ENCODE measurements at places on chromosomes 5 and 9.

GRCh38 chr5:158809310-158809850 lies 290.3 kb downstream of the EBF1 start:
- no peak for DNase-seq

- DNase-seq = no peak
Observed at GRCh38 chr9:116074658-116075057, 78.9 kb upstream of the PAPPA start.

DNA sequence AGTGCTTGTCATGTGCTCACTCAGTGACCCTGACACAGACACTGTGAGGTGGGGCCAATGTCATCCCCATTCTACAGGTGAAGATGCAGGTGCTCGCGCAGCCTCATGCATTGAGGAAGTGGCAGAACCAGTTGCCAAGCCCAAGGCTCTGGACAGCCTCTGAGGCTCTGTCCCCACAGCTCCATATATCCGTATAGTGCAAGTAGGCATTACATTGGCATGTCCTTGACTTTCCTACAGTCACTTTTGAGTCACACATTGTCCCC lies 58.8 kb upstream of the ANGPTL2 start:
- no peak for DNase-seq

GRCh38 chr9:22043928-22044327 lies 34.8 kb upstream of the CDKN2B start:
- DNase-seq = no peak

DNA sequence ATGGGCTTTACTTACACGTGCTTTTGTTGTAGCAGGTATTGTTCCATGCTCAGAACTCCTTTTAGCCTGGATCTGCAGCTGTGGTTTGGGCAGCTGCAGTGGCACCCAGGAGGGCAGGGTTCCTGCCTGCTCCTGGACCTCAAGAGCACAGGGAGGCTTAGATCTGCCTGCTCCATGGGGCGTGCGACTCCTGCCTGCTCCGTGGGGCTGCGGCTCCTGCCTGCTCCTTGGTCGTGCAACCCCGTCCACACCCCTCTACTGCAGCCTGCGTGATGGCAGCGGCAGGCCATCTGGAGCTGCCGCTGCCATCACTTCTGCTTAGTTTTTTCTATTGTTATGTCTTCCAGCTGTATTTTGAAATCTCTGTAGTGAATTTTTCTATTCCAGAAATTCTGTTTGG lies 11.7 kb upstream of the UGT3A2 start:
- DNase-seq = no peak

DNA sequence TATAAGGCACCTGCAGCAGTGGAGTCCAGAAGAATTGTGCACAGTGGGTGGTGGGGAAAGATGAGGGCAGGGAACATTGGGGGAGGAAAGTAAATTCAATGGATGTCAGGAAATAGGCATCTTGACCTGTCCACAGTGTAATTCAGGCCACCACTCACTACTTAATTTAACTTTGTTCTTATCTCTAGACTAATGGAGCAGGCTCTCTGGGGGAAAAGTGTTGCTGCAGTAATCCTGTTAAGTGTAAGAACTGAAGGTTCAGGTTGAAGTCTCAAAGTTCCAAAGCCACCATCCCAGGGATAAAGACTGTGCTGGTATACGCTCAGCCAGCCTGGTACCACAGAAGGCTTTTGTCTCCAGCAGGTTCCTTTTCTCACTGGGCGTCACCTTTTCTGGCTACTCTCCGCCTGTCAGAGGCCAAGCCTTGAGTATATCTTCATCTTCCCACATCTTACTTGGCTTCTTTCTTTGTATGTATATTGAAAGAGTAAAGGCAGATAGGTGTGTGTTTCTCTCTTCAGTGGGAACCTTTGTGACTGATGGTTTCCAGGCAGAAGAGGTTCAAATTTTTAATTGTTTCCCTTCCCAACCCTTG lies 150.9 kb upstream of the DMRT1 start:
- no peak for DNase-seq

GRCh38 chr9:118721923-118722322 lies 647.3 kb downstream of the BRINP1 start:
- DNase-seq = no peak

DNA sequence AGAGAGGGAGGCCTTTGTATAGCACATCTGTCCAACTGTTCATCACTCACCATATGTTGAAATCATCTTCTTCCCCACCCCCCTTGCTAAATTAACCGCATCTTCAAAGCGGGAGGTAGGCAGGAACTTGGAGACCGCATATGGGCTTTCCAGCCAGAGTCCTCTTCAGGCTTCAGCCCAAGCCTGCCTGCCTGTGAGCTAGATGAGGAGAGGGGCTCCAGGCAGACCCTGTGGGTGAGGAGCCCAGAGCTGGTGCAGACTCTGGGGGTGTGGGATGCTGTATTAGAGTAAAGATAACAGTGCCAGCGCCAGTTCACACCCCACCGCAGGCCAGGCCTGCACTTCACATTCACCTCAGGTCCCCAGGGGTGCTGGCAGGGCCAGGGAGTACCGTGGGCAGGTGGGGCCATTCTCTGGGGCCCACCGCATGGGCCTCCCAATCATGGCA lies 16.2 kb downstream of the PRRC2B start:
- no peak for DNase-seq

DNA sequence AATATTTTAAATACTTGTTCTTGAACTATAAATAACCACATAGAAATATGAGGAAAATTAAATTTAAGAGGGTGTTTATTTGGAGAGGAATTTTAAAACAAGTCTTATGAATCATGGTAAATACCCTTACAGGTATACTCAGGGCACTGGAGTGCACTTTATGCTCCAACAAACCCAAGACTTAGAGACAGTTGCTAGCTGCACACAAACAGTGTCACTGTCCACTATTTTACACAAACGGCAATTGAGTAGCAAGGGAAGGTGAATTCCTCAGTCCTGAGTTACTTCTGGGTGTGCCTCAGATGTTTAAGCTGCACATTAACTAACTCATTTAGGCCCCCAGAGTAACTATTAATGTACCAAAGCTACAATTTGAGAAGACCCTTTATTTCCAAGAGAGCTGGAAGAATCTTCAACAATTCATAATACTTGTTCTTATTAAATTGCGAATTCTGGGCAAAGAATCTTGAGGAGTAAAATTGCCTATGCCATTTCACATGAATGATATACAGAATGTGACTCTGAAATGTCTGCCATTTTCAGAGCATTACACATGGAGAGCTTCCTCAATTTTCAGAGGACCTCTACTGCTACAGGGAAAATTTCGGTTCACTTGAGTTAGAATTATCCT lies 371.2 kb downstream of the PDE4D start:
- DNase-seq = no peak

GRCh38 chr9:86600977-86601376 lies 246.8 kb upstream of the TUT7 start:
- no peak for DNase-seq

DNA sequence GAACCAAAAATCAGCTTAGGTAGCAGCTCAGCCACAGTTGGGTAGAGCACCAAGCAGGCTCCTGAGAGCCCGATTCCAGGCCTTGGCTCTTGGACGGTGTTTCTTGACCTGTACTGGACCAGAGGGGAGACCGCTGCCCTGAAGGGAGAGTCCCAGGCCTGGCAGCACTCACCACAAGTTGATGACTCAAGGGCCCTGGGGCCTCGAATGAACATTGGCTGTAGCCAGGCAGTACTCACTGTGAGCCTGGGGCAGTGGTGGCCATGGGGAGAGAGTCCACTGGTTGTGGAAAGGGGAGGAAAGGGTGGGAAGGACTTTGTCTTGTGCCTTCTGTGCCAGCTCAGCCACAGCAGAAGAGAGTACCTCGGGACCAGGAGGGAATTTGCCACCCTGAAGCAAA lies 166.1 kb downstream of the EDIL3 start:
- DNase-seq = no peak

GRCh38 chr9:33190021-33190705 lies 23.0 kb upstream of the B4GALT1 start:
- no peak for DNase-seq

DNA sequence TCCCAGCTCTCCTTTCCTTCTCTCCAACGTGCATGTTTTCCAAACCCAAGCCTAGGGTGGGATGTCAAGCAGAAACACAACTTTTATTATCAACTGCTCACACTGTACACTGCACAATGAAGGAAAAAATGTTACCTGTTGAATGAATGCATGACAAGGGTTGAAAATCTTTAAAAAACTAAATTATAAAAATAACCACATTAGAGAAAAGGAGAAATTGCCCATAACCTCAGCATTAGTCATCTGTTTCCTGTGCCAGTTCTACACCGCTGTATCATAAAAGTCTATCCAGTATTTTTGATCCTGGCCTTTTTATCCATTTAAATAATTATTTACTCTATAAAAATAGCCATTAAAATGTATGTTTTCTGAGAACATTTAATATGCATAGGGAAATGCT lies 101.1 kb downstream of the APBA1 start:
- no peak for DNase-seq

GRCh38 chr5:140631831-140632365 lies 1.1 kb downstream of the CD14 start:
- no peak for DNase-seq

DNA sequence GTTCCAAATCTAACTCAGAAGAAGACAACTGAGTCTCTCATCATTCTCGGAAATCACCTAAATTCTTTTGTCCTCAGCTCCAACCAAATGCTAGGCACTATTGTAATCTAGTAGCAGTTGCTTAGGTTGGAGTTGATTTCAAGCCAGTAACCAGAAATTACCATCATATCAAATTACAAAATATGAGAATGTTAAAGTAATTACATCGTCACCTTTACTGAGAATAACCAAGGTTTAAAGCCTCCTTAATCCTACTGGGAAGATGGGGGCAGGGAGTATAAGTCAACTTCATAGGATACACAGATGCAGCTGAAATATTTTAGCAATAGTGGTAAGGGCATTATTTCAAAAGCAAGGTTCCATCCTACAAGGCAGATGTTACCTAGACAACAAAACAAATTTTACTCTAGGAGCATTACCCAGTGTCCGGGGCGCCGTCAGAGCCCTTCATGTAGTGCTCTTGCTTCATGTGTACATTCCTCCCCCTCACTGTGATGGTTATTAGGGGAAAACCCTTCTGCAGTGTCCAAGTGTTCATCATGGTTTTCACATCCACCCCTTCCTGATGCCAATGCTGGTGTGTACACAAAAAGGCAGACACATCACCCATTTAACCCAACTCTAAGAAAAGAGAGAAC lies 19.5 kb downstream of the ERAP1 start:
- DNase-seq = no peak

- DNase-seq = no peak
Observed at GRCh38 chr5:118937393-118938061, 50.8 kb downstream of the DTWD2 start.

DNA sequence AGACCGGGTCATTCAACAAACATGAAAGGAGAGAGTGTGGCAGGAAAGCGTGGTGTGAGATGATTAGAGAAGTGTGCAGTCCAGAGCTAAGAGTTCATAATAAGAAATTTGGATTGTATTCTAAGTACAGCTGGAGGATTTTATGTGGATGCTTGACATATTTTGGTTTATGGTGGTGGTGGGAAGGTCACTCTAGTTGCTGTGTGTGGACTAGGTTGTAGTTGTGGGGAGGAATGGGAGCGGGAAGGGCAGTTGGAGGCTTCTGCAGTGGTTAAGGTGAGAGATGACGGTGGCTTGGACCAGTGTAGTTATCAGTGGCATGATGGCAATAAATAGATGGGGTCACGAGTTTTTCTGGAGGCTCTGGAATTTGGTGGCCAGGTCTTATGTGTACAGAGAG lies 45.7 kb upstream of the GPR151 start:
- DNase-seq = no peak

DNA sequence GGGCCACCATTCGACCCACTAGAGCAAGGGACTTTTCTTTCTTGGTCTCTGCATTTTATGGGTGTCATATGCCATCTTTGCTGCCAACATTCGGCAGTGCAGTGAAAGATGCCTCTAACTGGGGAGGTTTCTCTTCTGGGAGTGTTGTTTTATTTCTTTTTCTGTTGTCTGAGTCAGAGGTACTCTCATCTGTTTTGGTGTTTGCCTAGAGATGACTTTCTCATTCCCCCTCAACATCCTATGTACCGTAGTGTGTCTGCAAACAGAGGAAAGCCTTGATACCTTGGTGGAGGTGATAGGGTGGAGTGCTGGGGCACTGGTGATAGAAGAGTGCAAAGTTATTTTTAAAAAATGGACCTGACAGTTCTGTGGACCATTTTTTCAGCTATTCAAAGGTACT lies 182.1 kb downstream of the ARHGAP26 start:
- no peak for DNase-seq

- DNase-seq = no peak
Observed at GRCh38 chr5:122916490-122916889, 71.1 kb downstream of the SNX24 start.

GRCh38 chr5:22488427-22488826 lies 364.7 kb downstream of the CDH12 start:
- DNase-seq = no peak

DNA sequence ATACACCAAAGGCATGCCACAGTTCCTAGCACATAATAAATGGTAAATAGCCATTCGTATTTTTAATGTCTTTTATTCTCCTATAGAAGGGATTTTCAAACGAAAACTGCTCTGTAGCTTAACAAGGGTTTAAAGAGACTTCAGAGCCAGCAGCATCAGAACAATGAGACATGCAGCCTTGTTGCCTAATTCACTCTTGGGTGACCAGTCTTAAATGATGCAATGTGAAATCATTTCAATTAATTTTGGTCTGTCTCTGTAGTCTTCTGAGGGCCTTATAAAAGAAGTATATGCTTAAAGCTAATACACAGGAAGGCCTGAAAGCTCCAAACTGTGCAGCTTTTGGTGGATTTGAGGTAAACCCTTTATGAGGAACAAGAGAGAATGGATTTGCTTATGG lies 888.8 kb upstream of the WWC1 start:
- no peak for DNase-seq

- no peak for DNase-seq
Observed at GRCh38 chr9:131743501-131743900, 3.6 kb upstream of the RAPGEF1 start.

DNA sequence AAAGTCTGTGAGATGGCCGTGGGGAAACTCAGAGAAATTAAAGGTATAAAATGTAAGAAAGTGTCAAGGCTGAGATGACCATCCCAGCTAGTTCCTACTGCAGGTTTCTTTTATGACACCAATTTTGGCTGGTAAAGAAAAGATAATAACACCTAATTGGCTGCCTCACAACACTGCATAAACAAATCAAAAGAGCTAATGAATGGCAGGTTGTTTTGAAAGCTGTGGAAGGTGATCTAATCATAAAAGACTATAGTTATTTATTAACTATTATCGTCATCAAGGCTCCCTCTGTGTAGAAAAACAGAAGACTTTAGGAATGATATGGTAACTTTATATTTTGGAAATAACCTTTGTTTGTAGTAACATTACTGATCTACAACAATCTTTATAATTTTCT lies 3.5 kb upstream of the SPINK5 start:
- no peak for DNase-seq

DNA sequence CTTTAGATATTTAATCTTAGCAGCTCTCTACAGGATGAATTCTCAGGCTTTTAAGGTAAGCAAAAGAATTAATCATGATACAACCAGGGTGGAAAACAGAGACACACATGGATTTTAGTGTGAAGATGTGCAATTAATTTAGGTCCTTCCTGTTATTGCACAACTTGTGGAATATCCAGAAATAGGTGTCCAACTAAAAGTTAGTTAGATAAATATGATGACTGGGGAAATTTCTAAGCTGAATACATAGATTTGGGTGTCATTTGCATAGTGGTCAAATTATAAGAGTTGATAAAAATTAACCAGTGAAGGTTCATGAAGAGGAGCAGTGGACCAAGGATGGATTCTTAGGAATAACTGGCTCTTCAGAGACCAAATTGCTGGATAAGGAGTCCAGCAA lies 266.1 kb downstream of the PRR16 start:
- no peak for DNase-seq

Data from hypothalamus (tissue), 51 donors.